ENCODE measurements at places on chromosomes 16 and 17.

DNA sequence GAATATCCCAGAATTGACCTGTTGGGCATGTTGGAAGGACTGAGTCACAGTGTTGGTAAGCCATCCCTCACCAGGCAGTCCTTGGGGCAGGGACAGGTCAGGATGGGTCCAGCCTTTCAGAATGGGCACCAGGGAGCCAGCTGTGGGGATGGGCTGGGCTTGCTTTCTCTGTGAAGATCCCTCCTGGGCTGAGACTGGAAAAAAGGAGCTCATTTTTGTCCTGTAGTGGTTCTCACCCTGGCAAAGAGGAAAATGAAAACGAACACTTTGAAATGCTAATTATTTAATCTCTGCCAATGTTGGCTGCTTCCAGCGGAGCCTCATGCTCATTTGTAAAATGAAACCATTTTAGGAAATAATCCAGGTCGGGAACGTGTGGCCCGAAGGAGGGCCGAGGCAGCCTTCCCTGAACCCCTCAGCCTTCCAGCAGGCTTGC is 237.5 kb upstream of the SALL1 start:
- DNase-seq: no peak

DNA sequence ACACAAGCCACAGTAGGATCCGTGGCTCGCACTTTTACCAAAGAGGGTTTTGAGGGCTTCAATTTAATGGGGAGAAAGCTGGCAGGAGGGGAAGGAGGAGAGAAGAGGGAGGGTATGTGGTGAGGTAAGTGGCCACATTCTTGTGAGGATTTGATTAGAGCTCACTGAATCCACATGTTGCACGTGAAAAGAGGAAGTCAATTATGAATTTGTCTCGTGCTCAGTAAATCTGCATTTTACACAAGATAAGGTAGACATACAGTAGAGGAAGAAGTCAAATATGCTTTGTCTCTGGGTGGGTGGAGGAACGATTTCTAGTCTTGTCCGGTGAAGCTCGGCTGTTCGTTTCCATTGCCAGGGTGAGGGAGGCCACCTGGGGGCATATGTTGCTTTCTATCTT is 862 bp downstream of the ZNF232 start:
- no peak for DNase-seq

DNA sequence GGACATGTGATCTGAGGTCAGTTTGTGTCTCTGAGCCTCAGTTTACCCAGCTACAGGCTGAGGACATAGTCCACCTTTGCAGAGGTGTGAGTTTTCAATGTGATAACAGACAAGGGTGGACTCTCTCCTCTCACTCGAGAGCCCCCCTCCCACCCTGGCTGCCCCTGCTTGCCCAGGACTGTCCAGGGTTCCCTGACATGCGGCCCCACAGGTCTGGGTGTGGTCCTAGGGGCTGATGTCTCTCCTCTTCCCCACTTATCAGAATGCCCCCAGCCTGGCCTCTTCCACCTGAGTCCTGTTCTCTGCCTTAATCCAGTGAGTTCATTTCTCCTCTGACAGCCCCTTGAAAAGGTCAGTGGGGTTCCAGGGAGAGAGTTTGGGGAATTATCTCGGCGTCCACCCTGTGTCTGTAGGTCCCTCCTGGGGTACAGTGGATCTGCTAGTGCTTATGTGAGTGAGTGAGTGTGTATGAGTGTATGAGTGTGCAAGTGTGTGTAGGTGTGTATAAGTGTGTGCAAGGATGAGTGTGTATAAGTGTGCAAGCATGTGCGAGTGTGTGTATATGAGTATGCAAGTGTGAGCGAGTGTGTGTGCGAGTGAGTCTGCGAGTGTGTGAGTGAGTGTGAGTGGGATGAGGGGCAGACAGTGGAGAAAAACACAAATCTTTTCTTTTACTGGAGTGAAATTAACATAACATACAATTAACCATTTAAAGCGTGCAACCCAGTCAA is 175.0 kb downstream of the IRF8 start:
- no peak for DNase-seq

DNA sequence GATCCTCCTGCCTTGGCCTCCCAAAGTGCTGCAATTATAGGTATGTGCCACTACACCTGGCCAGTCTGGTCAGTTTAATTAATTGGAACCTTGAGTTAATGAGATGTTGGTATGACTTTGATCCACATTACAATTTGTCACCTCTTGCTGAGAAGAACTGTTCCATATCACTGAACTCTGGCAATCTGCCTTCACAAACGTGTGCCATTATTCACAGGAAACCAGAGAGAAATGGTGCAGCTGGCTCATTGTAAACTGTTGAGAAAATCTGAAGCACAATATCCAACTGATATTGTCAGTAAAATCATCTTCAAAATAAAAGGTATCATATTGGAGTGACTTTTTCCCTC is 39.3 kb upstream of the YPEL2 start:
- DNase-seq: no peak

- DNase-seq: no peak
Measured at GRCh38 chr17:69590671-69591070, 176.2 kb downstream of the MAP2K6 start.

DNA sequence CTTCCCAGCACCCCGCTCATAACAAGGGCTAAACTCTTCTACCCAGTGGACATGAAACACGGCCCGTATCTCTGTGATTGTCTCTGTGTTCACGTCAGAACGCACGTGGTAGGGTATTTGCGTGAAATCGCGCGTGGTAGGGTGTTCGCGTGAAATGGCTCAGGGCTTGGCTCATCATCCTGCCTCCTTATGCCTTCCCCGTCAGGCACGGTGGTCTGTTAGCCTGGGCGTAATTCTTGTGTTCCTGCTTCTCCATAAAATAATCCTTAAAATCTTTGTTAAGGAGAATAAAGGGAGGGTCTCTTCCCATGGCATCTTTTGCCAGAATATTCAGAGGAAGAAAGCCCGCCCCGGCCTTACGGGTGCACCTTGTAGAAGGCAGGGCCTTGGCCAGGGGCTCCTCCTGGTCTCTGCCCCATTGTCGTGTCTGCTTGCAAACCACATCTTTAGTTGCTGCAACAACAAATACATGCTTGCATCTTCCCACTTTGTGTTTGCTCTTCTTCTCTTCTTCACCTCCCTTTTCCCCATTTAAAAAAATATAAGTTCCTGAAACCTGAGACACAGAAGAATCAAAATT is 116.7 kb upstream of the CHMP6 start:
- DNase-seq: no peak

DNA sequence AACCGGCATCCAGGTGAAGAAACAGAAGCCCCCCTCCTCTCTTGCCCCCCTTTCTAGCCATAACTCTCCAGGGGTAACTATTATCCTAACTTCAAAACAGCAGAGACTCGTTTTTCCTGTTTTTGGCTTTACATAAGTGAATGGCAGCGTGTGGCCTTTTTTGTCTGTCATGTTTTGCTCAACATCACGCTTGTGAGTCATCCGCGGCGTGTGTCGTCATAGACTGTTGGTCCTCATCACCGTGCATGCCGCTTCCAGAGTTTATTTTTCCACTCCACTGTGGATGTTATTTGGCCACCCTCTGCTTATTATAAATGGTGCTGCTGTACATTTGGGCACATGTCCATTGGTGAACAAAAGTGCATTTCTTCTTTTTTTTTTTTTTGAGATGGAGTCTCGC is 52.6 kb downstream of the ERN1 start:
- no peak for DNase-seq

DNA sequence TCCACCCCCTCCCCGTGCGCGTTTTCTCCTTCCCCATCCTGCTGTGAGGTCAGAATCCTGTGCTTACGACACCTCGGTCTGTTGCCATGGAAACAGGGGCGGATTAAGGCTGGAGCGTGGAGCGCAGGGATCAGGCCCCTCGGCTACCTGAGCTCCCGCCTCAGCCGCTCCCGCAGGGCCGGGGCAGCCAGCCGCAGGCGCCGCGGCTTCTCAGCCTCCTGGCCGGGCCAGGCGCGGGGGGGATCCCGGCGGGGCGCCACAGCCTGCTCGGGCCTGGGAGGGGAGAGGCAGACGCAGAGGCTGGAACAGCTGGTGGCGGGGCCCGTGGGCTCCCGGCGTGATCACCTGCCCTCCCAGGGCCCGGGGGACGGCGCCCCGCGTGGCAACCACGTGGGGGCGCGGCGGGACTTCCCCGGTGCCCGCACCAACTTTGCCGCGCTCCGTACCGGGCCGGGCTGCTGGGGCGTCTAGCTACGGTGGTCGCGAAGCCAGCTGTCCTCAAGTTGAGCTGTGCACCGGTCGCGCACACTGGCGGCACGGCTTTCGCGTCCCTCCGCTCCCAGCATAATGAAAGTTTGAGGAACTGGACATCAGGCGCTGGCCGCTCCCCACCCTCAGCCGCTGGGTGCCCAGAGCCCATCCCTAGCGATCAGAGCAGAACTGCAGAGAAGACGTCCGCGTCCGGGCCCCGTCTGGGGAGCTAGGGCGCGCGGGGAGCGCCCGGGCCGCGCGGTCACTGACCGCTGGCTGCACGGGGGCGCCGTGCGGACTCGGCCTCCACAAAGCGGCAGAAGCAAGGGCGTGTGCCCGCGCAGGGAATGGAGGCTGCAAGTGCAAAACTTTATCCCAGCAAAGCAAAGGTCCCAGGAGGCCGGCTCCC is 1.2 kb downstream of the RTN4RL1 start:
- no peak for DNase-seq
